ENCODE measurements at places on chromosomes 2 and 18.

GRCh38 chr2:120576509-120577474 lies 158.9 kb upstream of the GLI2 start:
- DNase-seq: no peak

DNA sequence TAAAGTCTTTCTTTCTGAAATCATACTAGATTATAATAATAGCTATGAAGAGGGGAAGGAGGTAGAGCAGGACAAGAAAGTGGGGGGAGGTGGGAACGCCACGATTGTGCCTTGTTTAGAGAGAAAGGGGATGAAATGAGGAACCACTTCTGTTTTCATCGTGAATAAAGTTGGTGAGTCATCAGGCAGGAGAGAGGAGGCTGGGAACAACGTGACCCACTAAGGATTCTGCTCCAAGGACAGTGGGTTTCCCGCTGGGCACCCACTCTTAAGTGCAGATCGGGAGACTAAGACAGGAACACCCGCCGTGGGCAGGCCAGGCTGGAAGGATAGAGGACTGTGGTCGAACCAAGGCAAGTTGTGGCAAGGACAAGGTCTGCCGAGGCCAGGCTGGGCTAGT lies 158.2 kb downstream of the L3MBTL4 start:
- DNase-seq: no peak

DNA sequence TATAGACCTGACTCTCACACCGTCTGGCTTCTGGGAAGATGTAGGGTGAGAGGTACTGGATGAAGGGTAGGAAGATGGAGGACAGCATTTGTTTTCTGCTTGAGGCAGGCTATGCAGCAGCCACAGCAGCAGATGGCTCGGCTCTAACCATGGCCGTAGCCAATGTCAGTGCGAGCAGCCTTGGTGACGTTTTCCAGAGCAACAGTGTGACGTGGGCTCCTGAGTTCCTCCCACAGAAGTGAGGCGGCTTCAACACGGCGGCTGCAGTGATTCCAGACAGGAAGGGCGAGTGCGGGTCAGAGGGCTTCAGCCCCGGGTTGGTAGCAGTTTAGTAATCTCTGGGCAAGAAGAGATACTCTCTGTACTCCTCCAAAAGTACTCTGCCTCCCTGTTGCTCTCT lies 133.0 kb upstream of the MYT1L start:
- DNase-seq: no peak

DNA sequence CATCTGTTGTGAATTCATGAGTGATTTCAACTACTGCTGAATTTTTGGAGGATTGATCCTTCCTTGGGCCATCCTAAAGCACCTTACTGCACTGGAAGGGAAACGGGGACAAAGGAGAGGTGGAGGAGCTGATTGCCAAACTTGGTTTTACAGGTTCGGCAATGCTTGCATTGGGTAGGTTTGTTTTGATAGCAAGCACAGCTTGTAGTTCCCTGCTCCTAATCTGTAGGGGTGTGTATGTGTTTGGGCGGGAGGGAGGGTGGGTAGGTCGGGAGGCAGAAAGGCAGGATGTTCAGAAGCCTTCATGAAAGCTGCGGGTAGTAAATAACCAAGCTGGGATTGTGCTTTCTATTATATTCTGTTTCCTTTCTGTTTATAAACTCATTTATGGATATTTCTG lies 24.6 kb downstream of the PHLPP1 start:
- DNase-seq: no peak

GRCh38 chr2:132937629-132938028 lies 267.6 kb upstream of the LYPD1 start:
- DNase-seq: no peak
